ENCODE measurements at places on chromosomes 1 and 21. TPM values are rescaled to one million over a fixed set of nuclear protein-coding genes. Genes with fewer than 3 reads are reported as not detected.

- DNase-seq, result no peak
Measured at GRCh38 chr1:106756752-106757151, 299.7 kb upstream of the PRMT6 start.

DNA sequence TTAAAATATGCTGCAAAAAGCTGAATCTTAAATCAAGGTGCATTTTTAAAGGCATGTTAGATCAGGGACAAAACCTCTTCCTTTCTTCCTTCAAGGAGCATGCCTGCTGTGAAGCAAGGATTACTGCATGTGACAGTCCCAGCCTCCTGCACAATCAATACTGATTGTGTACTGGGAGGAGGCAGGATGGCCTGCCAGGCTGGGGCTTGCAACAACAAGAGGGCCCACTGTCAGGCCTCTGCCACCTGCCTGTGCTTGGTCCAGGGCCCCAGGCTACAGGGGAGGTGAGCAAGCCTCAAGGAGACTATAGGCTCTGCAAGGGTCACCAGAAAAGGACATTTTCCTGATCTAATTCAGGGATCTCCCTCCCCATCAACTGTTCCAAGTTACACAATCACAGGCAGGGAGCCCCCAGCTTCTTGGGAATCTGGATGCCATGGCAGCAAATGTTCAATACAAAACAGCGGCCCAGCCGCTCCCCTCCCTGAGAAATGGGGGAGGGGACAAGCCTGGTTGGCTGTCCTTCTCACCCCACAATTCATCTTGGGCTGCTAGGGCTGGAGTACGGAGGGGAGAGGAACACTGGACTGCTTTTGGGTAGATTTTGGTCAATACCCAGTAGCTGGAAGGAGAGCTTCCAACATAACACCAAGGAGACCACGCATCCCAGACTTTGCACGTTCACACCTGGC is 76.7 kb downstream of the SSBP3 start:
- no peak for DNase-seq

DNA sequence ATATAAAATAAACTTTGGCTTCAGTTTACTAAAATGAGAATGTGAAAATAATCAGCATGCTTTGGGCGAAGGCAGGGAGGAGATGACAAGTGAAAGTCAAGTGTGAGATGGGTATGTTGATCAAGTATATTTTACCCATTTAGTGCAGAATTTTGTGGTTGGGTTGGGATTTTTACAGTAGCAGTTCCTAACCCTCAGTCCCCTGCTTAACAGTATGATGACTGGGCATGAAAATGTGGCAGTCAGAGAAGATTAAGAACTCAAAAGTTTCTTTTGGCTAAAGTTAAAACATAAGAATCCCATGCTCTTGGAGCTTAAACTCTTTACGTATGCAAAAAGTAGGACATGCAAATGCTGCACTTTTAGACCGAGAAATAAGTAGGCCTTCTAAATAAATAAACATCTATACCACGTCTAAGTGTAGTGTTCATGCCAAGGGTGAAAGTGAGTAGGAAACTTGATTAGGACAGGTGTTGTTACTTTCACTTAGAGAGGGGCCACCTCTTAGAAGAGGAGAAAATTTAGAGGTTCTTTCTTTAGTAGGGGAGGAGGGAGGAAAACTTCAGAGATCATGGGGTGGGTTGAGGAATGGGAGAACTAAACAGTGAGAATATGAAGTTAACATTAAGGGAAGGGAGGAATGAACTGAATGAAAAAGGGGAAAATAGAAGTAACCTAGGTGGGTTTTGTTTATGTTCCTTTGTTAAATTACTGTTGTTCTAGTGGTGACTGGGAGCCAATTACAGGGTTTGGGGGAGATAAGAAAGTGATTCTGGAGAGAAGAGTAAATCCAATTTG is 127.8 kb downstream of the OSBPL9 start:
- no peak for DNase-seq

- DNase-seq, result peak; percentile 67
Measured at GRCh38 chr1:205484985-205485967, 19.2 kb upstream of the CDK18 start.

- peak; percentile 30 for DNase-seq
Measured at GRCh38 chr1:221573756-221574155, 168.1 kb downstream of the DUSP10 start.

- DNase-seq, result no peak
Measured at GRCh38 chr21:28100366-28100765, 892.3 kb downstream of the LTN1 start.

GRCh38 chr1:119159111-119159510 is 18.7 kb upstream of the WARS2 start:
- DNase-seq, result no peak

GRCh38 chr1:36024847-36025246 is 59.0 kb upstream of the TEKT2 start:
- peak; percentile 14 for DNase-seq

- no peak for DNase-seq
Measured at GRCh38 chr1:29753771-29754572, 517.6 kb downstream of the PTPRU start.

- peak; percentile 81 for DNase-seq
Measured at GRCh38 chr1:111739925-111740765, 950 bp upstream of the INKA2 start.

DNA sequence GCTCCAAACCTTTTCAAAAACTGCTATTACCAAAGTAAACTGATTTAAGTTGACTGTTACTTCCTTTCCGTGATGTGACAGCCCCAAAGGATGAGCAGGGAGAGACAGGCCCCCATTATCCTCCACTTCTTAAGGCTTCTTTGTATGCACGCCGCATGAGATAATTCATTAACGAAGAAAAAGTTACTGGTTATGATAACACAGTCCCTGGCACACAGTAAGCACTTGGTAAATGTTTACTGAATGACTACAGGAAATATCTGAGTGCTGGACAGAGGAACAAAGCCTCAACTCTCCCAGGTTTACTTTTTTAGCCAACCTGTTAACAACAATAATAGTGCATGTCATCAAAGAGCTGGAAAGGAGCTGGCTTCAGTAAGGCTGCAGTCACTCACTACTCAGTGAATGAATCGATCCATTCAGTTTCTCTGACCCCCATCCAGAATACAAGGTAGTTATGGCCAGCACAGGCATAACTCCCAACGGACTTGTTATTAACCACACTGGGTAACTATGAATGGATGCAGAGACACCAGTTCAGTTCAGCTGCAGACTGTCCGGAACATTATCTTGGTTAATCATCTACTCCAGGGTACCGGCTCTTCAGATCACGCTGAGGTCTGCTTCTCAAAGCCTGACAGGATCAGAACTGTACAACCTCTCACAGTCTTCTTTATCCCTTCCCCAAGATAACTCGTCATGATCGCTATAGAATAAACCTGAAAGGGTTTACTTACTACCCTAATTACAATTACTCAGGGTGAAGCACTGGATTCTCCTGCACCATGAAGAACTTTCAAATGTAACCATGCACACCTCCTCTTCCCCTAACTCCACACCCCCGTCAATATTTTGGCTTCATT is 58.3 kb downstream of the TGFBR3 start:
- DNase-seq, result no peak

GRCh38 chr1:78340006-78340405 is 150.8 kb upstream of the PTGFR start:
- DNase-seq, result peak; percentile 90

DNA sequence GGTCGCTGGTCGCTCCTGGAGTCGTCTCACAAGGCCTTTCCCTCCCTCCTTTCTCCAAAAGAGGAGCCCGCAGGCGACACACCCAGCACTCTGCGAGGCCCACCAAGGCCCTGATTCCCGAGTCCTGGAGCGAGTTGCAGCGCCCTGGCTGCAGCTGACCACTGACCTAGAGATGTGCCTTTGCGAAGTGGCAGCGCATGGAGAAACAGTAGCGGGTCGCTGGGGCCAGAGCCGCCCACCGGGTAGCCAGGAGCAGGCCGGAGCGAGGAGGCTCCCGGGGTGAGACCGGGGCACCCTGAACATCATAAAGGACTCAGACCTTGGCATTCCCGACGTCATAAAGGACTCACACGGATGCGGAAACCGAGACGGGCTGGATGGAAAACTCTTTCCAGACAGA is 10.3 kb upstream of the NBPF11 start:
- no peak for DNase-seq

- DNase-seq, result peak; percentile 28
Measured at GRCh38 chr1:83796409-83796808, 202.5 kb downstream of the TTLL7 start.

GRCh38 chr1:46268578-46268977 is 21.0 kb downstream of the RAD54L start:
- DNase-seq, result no peak

DNA sequence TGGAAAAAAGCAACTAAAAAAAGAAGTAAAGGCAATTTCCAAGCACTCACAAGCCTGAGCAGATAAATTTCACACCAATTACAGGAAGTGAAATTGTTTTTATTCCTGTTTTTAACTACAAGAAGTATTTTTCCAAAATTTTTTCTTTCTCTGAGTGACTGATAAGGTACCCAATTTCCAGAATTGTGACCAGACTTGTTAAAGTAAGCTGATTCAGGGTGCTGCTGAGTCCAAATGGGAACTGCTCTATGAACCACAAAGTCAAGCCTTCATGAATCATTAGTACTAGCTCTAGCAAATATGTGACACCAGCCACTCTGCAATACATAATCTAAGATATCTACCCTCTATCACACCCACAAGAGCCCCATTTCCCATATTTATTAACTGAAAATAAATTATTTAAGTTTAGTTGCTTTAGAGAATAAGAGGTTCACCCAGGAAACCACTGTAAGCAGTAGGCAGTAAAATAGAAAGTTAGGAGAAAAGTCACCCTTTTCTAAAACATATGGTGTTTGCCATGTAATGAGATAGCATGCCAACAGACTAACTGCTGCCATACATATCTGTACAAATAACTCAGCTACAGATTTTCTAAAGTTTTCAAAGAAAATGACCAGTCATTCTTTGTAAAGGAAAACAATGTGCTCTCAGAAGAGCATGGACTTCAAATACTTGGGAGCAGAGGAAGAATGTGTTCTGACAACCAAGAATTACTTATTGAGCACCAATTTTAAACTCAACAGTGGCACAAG is 43.1 kb upstream of the TNFSF18 start:
- DNase-seq, result peak; percentile 37

DNA sequence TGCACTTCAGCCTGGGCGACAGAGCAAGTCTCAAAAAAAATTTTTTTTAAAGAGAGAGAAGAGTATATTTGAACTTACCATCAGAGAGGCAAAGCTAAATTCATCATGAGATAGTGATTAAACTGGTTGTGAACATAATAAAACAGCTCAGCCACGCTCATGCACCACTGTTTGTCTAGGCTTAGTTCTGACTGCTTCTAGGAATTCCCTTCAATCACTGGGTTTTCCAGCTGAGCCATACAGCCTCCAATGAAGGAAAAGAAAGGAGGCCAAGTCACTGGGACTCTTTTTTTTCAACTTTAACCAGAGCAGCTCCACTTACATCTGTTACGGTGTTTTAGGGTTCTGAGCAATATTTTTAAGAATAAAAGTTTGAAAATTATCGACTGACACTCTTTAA is 50.4 kb upstream of the HNRNPU start:
- no peak for DNase-seq

DNA sequence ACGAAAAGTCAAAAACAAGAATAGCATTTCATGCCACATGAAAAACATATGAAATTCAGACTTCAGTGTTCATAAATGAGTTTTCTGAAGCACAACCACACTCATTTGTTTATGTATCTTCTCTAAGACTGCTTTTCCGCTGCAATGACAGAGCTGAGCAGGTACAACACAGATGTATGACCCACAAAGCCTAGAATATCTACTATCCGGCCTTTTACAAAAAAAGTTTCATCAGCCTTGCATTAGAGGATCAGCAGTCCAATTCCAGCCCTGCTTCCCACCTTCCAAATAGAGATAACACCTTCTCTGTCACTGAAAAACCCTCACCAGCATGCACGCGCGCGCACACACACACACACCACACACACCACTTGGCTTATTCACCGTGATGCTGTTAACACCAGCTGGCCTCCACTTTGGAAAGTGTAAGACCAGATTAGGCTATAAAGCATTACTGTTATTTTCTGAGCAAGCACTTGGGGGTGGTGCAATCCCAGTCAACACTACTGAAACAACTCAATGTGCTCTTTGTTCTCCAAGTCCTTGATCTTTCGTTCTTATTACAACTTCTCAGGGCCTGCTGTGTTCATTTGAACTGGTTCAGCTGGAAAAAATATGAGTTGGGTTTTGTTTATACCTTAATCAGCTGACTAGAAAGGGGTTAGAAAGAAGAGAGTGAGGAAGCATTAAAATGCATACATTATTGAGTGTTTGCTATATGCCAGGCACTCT is 90.0 kb downstream of the GLUL start:
- DNase-seq, result peak; percentile 14

- DNase-seq, result peak; percentile 25
Measured at GRCh38 chr1:22662318-22662717, 9.3 kb downstream of the C1QB start.

GRCh38 chr1:8137481-8138244 is 111.6 kb upstream of the ERRFI1 start:
- DNase-seq, result peak; percentile 99

The SMPDL3B gene
- total RNA-seq, result 0.10 TPM

The SPATA46 gene
- not detected for total RNA-seq

The EDN2 gene
- total RNA-seq, result not detected

The TEDDM1 gene
- not detected for total RNA-seq

The RHCE gene
- 1.4 TPM for total RNA-seq

The OR2G6 gene
- total RNA-seq, result not detected

The LCE1D gene
- not detected for total RNA-seq

The RHBDL2 gene
- total RNA-seq, result 5.7 TPM

The CYYR1 gene
- not detected for total RNA-seq

Data from M059J (cell line).